SJSA1 (cell line): ENCODE measurements at places on chromosomes 2 and 18.

GRCh38 chr2:235377176-235377575, 116.7 kb upstream of the AGAP1 start:
- no peak for DNase-seq

- no peak for DNase-seq
Measured at GRCh38 chr2:18651842-18652774, 62.7 kb upstream of the NT5C1B start.

GRCh38 chr2:149799013-149799705, 211.6 kb upstream of the MMADHC start:
- DNase-seq, result peak; percentile 30

GRCh38 chr2:74703373-74703772, 49.3 kb downstream of the SEMA4F start:
- DNase-seq, result no peak

DNA sequence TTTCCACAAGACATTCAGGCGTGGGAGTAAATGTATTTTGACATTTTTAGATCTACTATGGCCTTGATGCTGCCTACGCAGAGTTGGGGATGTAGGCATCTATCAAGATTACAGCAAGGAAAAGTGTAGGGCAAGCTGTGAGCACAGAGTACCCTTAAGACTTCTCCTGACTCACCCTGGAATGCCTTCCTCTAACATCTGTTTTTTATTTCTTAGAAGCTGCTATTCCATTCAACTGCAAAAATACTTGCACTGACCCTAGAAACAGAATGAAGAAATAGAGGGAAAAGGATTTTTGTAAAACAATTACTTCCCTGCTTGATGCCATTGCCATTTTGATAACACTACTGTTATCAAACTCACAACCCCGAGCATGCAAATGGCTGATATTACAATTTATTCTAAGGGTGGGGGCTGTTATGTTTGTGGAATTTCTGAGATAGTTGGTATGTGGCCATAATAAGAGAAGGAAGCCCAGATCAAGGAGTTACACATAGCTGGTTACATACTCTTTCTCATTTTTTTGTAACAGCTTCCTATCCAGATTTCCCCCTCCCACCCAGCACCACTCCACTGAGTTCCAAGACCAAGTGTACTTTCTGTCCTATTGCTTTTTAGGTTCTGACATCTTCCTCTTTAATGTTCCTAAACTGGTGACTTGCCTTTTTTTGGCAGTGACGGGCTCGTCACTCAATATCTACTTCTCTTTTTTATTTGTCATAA, 6.0 kb upstream of the ROCK1 start:
- no peak for DNase-seq

- DNase-seq, result peak; percentile 79
Measured at GRCh38 chr2:121071034-121071504, 213.9 kb downstream of the TFCP2L1 start.

DNA sequence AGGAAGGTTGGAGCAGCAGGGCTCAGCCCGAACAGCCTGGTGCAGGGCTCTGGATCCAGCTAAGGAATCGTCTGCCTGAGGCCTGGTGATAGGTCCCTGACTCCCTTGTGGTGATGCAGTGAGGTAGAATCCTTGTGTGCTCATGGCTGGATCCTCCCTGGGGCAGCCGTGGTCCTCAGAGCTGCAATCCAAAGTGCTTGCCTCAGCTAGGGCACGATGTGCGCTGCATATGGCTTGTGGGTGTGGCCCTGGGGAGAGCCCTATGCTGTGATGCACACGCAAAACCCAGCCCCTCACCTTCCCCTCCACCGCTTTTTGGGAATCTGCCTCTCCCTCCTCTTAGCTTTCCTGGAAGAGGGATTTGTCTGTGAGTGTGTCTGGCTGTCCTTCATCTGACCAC, 142.2 kb downstream of the DYSF start:
- DNase-seq, result no peak

GRCh38 chr2:240891492-240892340, 4.2 kb downstream of the MAB21L4 start:
- DNase-seq, result no peak

DNA sequence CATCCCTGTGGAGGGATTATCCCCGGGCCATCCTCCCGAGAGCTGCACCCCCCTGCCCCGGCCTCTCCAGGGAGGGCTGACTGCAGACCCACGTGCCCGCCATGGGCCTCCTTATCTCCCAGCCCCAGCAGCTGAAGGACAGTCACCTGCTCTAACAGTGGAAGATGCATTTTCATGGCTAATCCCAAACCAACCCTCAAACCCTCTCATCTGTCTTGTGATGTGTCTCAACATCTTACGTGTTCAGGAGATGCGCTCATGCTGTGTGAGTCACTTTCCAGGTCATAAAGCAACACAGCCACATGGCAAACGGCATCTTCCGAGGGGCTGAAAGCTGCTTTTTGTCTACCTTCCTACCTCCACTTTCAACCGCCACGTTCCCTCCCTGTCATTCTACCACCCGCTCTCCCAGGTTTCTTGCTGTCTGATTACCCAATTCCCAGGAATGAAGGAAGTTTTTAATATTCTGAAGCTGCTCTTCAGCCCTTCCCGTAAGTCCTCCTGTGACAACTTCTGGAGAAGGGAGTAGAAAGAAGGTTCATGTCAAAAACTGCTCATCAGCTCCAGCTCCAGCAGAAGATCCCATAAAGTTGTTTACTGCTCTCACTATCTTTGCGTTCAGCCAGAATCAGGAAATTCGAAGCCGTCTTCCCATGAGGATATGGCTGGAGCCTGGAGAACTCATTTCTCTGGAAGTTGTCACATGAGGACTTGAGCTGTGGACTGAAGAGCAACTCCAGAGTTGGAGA, 54.5 kb downstream of the MBP start:
- no peak for DNase-seq

- no peak for DNase-seq
Measured at GRCh38 chr2:229296536-229296935, 25.4 kb upstream of the PID1 start.

DNA sequence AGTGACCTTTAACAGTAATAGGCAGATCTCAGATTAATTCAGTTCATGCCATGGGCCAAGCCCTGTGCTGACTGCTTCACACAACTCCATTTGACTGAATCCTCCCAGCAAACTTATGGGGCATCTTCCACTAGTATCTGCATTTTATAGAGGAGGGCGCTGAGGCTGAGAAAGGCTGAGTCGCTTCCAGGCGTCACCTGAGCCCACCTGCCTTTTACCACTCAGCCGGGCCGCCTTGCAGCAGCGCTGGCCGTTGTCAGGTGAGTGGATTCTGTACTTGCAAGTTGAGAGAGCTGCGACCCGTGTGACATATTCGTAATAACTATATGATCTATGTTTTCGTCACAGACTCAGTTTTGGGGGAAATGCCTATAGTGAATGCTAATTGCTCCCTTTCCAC, 59.3 kb upstream of the B3GNT7 start:
- DNase-seq, result peak; percentile 23

DNA sequence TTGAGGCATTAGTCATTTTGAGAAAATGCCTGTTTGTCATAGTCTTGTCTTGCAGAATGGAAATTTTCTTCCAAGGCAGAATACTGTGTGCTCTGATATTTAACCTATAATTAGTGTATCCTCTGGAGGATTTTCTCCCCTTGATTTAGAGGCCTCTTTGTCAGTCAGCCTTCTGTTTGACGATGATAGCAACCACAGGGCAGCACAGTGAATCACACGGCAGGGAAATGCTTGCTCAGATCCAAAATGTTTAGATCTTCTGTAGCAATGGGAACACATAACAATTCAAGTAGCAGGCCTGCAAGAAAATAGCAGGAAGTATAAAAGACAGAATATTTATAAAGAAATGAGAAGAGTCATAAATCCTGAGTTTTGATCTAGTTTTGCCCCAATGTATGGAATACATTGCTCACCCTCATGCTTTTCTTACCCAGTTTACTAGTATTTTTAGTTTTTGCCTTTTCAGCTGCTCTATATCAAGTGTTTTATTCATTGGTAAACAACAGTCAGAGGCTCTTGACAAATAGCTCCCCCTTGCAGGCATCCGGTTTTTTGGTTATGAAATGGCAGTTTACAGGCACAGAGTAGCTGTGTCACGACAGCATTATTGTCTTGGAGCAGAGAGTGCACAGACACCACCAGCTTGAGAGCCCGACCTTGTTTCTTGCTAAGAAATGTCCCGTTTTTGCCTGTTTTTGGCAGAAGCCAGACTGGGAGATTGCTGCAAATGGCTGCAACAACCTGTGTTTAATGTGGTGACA, 185.1 kb downstream of the MYO3B start:
- no peak for DNase-seq

- peak; percentile 25 for DNase-seq
Measured at GRCh38 chr2:142603759-142604158, 273.7 kb upstream of the KYNU start.

GRCh38 chr2:195552581-195552980, 104.4 kb upstream of the SLC39A10 start:
- no peak for DNase-seq

GRCh38 chr2:158098178-158098577, 3.5 kb upstream of the UPP2 start:
- no peak for DNase-seq

GRCh38 chr18:76376225-76376624, 118.8 kb downstream of the ZNF516 start:
- DNase-seq, result no peak

DNA sequence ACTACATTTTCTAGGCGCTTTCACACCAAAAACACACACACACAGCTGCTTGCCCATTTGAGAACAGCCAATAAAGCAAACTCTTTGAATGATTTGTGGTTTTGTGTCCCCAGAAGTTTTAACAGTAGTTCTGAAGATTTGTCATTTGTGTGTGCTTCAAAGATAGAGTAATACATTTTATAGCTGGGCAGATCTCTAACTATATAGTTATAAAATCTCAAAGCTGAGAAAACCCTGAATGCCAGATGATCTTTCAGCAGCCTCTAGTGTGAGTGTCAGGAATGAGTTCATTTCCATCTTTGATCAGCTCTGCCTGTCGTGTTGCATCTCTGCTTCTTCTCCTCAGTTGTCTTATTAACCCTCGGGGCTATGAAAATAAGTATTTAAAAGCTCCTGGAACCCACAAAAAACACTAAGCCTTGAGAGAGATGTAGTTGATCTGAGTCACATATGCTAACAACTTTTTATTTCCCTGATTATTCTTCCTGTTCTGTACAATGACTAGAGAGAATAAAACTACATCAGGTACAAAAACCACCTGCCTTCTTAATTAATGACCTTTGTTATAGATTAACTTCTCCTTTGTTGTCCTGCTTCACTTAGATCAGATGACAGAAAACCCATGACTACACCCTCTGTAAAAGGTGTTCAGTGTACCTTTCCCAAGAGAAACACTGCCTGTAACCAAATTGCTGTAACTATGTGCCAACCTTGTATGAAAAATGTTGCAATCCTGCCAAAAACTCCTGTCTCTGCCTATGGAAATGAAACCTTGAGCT, 30.0 kb upstream of the SLC3A1 start:
- no peak for DNase-seq

DNA sequence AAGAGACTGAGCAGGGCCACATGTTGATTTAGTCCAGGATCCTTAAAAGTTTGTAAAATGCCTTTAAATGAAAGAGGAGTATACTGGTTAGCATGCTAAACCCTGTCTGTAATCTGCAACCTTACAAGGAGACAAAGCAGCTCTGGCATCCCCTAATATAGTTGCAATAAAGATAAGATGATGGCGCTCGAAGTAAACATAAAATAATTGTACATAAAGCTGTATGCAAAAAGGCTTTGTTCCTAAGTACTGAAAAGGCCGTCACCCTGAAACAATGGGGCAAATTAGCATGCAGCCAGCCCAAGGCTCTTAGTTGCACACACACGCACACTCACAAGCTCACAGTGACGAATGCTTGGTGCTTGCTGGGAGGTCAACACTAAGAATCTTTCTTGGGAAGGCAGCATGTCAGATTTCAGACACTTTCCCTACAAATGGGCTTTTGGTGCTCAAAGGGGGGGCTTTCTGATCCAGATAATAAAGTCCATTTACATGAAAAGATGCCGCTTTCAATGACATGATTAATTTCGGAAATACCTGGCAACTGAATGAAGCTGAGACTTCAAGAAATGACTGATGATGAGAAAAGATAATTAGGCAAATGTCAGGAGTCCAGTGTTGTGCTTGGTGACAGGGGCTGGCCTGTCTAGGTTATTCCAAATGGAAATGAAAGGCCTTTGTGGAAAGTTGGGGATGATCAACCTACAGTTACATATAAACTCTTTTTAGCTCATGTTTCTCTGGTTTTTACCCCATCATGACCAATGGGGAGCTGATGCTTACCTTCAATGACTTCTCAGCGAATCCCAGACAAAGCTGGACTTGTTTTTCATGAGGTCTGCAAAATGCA, 370.3 kb downstream of the MEIS1 start:
- DNase-seq, result no peak

- DNase-seq, result no peak
Measured at GRCh38 chr2:30134582-30134981, 12.2 kb upstream of the YPEL5 start.

DNA sequence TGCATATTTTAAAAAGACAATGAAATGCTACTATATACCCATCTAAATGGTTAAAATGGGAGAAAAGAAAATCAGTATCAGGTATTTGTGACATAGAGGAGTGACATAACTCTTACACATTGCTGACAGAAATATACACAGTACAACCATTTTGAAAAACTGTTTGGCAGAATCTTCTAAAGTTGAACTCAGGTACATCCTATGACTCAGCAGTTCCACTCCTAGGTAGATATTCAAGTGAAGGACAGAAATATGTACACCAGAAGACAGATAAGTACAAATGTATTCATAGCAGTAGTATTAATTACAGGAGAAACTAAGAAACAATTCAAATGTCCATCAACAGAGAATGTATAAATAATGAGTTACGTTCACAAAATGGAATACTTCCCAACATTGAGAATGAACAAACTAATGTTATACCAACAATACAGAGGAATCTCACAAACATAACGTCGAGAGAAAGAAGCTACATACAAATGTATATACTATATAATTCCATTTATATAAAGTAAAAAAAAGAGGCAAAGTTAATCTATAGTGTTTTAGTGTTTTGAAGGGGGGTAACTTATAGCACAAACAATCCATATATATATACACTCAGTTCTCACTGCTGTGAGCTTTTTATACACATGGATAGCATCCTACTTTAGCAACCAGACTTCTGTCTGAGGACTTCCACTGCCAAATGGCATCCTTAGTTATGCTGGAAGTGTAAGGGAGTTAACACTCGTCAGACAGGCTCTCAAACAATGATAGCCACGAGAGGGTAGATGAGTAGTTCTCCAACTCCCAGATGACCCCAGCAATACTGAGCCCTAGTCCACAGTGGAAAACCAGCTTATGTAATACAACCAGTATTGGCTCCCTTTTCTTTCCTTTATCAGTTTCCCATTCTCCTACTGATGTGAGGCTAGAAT, 172.5 kb downstream of the NBAS start:
- DNase-seq, result no peak

- no peak for DNase-seq
Measured at GRCh38 chr2:171469176-171469575, 35.1 kb downstream of the DCAF17 start.

DNA sequence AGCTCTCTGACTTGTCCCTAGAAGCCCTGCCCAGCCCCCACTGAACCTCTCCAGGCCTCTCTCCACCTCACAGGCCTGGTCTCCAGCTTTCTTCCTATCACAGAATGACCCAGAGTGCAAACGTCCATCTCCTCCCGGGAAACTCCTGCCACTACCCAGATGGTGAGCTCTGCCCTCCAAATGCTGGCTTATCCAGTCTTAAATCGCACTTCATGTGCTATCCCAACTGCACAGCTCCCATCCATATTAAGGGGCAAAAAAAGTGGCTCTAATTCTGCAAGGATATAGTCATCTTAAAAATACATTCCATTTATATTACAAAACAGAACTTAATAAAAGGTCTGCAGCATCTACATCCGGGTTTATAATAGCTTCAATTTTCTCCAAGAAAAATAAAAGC, 70.8 kb upstream of the CDC42EP3 start:
- no peak for DNase-seq
